ENCODE measurements at places on chromosomes 4 and X.

- DNase-seq, result no peak
These were observed 843 bp downstream of the RPL34 start for GRCh38 chr4:108620933-108621905.

- DNase-seq, result no peak
These were observed 31.5 kb upstream of the S100G start for GRCh38 chrX:16618422-16618821.

GRCh38 chr4:155307731-155308277 lies 69.0 kb downstream of the MAP9 start:
- DNase-seq, result no peak

- peak; percentile 54 for DNase-seq
These were observed 94.2 kb downstream of the MAOA start for GRCh38 chrX:43750248-43750676.

DNA sequence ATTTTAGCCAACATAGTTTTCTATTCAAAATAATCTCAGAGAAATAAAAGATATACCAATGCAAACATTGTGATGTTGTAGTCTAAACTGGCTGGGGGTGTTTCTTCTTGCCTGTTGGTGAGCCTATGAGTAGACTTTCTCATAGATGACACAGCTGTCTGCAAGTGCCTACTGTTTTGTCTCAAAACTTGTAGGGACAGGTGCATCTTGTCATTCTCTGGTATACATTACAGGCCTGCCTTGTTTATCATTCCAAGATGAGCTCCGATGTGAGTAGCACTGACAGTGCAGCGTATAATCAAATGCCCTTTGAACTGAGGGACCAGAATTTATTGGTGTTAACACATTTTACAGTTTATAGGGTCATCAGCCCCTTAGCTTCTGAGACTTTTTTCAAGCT lies 353.8 kb downstream of the PRDM5 start:
- DNase-seq, result no peak

- no peak for DNase-seq
These were observed 1344.2 kb upstream of the PABPC4L start for GRCh38 chr4:135545616-135546317.

- no peak for DNase-seq
These were observed 614.1 kb downstream of the PCDH7 start for GRCh38 chr4:31334086-31334910.

- DNase-seq, result no peak
These were observed 28.7 kb downstream of the CCNG2 start for GRCh38 chr4:77185686-77186085.

DNA sequence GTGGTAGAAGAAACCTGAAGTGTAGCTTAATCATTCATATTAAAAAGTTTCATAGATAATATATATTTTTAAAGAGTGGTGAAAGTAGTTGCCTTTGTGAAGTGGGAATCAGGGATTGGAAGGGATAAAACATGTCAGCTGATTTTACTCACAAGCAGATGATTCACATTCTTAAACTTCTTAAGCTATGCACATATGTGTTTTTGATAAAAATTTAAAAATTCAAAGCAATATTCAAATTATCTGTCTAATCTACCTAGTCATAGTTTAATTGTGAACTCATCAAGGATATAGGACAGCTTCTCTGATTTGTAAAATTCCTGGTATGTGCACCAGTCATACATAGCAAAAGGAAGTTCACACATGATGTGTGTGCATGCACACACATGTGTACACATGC lies 520.6 kb upstream of the PITX2 start:
- no peak for DNase-seq

DNA sequence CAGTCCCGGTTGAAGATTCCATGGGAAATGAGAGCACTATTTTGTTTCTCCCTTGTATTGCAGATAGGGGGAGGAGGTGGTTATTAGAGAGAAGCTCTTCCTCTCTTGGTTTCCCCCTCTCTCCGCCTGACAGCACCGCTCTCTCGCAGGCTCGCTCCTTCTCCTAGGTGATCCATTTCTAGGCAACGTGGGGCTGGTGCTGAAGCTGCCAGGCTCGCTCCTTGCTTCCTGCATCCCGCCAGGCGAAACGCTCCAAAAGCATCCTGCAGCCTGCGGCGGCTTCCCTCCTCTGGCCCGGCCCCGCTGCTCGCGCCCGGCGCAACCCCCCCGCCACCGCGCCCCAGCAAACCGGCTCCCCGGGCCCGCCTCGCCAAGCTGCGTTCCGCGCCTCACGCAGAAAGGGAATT lies at the start of gene GRID2:
TSS of gene GRID2 (plus strand) at position 346 of the 407 bp plus-strand sequence.
- DNase-seq, result no peak

GRCh38 chr4:123092586-123092985 lies 170.2 kb upstream of the NUDT6 start:
- no peak for DNase-seq

- DNase-seq, result peak; percentile 0
These were observed 39.1 kb downstream of the HEPH start for GRCh38 chrX:66203114-66203513.

GRCh38 chr4:101101072-101101471 lies 246.3 kb downstream of the PPP3CA start:
- no peak for DNase-seq

- no peak for DNase-seq
These were observed 9.6 kb downstream of the AMER1 start for GRCh38 chrX:64195862-64196261.

- DNase-seq, result no peak
These were observed 19.4 kb upstream of the PRSS12 start for GRCh38 chr4:118372251-118372650.

DNA sequence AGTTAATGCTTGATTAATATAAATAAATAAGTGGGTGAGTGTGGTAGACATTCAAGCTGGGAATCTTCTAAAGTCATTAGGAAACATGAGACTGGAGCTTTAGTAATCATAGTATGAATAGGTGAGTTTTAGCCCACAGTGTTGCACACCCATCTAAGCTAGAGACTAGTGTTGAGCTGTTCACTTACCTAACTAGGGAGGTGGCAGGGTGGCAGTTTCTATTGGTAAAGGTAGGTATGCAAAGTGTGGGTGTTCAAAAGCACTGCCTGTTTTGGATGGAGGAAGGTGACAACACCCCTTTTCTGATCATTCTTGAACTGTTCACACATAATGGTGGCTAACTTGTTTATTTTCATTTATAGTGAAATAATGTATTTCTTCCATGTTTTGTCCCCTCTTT lies 41.3 kb downstream of the PLS3 start:
- no peak for DNase-seq

DNA sequence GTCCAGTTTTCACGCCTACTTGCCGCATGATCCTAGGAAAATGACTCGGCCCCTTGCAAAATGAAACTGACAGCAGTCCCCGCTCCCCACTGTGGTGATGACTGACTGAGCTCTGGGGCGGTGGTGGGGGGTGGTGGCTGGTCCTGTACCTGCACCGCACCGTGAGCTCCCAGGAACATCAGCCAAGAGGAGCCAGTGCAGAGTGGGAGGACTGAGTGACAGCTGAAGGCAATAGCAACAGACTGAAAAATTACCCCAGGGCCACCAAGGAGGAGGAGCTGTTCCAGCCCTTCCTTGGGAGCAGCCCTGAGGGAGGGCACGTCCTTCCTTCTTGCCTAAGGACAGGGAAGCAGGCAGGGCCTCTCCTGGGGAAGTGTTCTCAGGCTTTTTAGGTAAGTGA lies 2.4 kb upstream of the C4orf50 start:
- no peak for DNase-seq

- DNase-seq, result no peak
These were observed 14.0 kb upstream of the ARHGAP10 start for GRCh38 chr4:147717878-147718277.

GRCh38 chrX:23937100-23937499 lies 29.3 kb downstream of the CXorf58 start:
- DNase-seq, result no peak

DNA sequence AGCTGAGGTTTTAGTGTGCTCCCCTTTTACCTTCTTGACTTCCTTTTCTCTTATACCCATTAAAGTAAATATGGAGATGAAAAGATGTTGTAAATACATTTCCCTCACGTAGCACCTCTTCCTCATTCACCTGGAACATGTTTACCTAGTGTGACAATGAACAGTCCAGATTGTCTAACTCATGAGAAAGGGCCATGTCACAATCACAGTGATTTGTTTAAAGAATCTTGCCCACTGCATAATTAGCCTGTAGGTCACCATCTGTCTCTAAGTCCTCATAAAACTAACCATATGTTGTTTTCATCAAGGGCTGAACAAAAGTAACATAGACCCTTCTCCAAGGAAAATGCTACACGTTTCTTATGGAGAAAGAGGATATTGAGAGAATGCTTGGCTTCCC lies 85.7 kb downstream of the TSPAN5 start:
- DNase-seq, result no peak

DNA sequence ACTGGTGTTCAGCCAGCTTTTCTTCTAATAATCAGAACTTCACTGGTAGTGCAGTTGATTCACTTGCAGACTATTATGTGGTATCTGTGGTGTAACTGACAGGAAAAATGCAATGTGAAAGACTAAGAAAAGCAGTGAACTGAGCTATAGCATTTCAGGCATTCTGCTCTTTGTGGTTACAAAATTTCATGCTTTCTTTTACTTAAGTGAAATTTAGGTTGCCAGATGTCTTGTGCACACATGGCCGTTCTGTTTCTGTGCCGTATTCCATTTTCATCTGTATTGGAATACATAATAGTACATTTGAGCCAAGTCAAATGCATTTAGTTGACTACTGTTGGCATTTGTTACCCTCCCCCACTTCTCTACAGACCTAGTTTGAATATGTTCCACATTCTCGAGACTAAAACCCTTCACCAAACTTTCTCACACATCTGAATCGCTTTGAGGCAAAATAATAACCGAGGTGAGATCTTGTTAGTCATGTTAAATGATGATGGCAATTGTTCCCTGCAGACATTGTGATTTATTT lies 8.2 kb downstream of the RTL3 start:
- DNase-seq, result no peak

DNA sequence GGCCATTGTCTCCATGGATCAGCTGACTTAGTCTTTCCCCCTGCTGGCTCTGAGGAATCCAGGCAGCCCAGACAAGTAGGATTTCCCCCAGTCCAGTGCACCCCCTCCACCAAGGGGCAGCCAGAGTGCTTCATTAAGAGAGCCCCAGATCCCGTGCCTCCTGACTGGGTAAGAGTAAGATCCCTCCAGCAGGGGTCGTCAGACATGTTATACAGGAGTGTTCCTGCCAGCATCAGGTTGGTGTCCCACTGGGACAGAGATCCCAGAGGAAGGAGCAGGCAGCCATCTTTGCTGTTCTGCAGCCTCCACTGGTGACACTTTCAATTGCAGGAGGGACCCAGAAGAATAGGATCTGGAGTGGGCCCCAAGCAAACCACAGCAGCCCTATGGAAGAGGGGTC lies 29.0 kb upstream of the INPP4B start:
- DNase-seq, result no peak

- DNase-seq, result peak; percentile 84
These were observed 18.5 kb upstream of the CXCL3 start for GRCh38 chr4:74056858-74057562.

GRCh38 chr4:80172203-80172602 lies 25.1 kb upstream of the PRDM8 start:
- DNase-seq, result no peak

- no peak for DNase-seq
These were observed 40.4 kb downstream of the BCOR start for GRCh38 chrX:40057405-40057804.

DNA sequence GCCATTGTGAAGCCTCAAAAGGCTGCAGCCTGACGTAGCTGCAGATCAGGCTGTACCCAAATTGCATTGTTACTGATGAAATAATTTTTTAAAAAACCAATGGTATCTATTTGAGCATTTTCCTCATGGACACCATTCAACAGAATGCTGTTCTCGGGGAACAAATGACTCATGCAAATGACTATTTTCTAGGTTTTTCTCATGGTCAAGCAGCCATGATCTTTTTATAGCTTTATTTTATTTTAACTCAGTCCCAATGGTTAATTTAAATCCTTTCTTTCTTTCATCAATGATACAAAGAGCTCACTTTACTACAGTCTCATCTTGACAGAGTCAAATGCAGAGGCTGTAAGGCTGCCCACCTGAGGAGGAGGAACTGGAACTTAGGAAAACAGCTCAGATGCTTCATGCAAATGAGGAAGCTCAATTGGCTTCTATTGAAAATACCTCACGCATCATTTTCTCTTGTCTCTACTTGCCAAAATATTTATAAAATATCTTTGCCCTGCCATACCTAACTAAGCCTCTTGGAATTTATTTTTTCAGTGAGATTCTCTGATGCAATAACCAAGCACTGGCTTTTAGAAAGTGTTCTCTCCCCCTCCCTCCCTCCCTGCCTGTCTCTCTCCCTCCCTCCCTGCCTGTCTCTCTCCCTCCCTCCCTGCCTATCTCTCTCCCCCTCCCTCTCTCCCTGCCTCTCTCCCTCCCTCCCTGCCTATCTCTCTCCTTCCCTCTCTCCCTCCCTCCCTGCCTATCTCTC lies 81.0 kb downstream of the SORBS2 start:
- DNase-seq, result no peak

DNA sequence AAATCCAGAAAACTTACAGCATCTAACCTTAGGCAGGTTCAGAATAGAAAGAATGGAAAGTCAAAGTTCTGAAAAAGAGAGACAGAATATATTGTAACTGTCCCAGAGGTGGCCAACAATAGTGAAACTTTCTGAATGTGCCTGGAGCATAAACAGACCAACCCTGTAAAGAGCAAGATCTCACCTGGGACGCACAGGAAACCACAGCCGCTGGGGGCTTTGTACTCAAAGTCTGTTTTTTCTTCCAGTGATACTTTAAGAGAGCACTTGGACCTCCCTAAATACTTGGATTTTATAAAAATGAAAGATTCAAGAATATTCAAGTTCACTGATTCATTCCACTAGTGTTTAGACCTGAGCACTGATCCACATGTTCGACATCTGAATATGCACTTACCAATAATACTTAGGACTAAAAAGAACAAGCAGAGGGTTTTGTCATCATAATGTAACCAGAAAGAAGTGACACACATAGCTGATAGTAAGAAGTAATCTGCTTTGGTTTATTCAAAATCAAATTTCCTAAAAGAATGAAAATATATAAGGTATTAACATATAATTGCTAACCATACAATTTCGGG lies 35.3 kb downstream of the ARAP2 start:
- no peak for DNase-seq

DNA sequence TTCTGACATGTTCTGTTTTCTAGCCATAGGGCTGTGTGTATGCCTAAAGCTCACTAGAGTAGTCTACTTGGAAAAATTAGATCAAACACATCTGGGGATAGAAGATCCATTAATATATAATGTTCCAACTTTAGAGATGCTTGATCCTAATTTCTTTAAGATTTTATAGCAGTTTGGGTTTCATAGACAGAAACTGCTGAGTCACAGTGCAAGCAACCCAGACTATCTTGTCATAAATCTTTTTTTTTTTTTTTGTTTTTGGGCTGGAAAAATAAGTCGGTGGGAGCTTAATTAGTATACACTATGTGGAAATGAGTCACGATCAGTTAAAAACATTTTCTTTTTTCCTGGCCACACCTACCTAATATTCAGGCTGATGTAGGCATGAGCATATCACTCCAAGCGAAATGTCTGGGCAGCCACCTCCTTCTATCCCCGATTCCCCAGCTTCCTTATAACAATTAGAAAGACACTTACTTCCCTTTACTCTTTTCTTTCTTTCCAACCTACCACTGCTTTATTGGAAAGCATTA lies 58.2 kb upstream of the CASK start:
- DNase-seq, result peak; percentile 54

GRCh38 chrX:77788050-77788449 lies 2.0 kb upstream of the ATRX start:
- DNase-seq, result peak; percentile 58

GRCh38 chr4:107148904-107149303 lies 112.8 kb upstream of the DKK2 start:
- DNase-seq, result no peak

- no peak for DNase-seq
These were observed 22.6 kb upstream of the CD38 start for GRCh38 chr4:15755321-15756155.
